Osteoblast (primary cell): ENCODE measurements at places on chromosomes 16 and 17. TPM values are rescaled to one million over a fixed set of nuclear protein-coding genes. Genes with fewer than 3 reads are reported as not detected.

TP53TG3F gene
- total RNA-seq, result not detected in 2 replicates

DNA sequence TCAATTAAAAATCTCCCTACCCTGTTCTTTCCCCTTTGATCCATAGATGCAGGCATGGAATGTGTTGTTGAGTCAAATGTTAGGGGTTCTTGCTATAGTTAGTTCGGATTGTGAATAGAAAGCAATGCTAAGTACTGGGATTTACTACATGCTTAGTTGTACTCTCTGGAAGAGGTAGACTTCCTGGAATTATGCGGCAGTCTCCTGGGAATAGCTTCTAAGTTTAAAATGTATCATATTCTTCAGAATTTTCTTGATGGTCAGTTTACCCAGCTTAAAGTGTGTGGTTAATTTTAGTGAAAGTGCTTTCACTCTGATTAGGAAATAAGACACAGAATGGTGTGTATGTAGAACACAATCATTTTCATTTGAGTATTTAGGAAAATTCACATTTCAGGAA lies 3.5 kb downstream of the CLTC start:
- H3K27ac ChIP-seq, result peak overlapping the region; percentile 47
- no peaks in the 10 kb centered on the region for H3K36me3 ChIP-seq
- H3K27me3 ChIP-seq, result no peaks in the 10 kb centered on the region

GRCh38 chr16:67775273-67775672 lies 31.1 kb downstream of the RANBP10 start:
- no peak for DNase-seq
- no peak overlapping the region for H3K27ac ChIP-seq
- no peak overlapping the region for H3K4me3 ChIP-seq
- no peaks in the 10 kb centered on the region for H3K27me3 ChIP-seq
- H3K4me1 ChIP-seq, result no peaks in the 10 kb centered on the region

- no peaks in the 10 kb centered on the region for H3K27me3 ChIP-seq
- no peaks in the 10 kb centered on the region for H3K36me3 ChIP-seq
- DNase-seq, result no peak
- no peaks in the 10 kb centered on the region for H3K4me1 ChIP-seq
These were observed 144.4 kb downstream of the CCT6B start for GRCh38 chr17:34816848-34817247.

- no peak overlapping the region for H3K27ac ChIP-seq
- H3K4me3 ChIP-seq, result no peak overlapping the region
- peaks cover 86% of the 10 kb centered on the region for H3K36me3 ChIP-seq
- no peaks in the 10 kb centered on the region for H3K27me3 ChIP-seq
- DNase-seq, result no peak
These were observed 14.4 kb upstream of the PLD6 start for GRCh38 chr17:17220529-17220928.

GRCh38 chr16:2189252-2189893 lies 7.0 kb downstream of the CASKIN1 start:
- peak; percentile 77 for DNase-seq
- H3K27ac ChIP-seq, result no peak overlapping the region
- H3K36me3 ChIP-seq, result no peaks in the 10 kb centered on the region
- no peaks in the 10 kb centered on the region for H3K4me1 ChIP-seq
- peaks cover 9% of the 10 kb centered on the region for H3K27me3 ChIP-seq
- no peak overlapping the region for H3K4me3 ChIP-seq

- H3K36me3 ChIP-seq, result no peaks in the 10 kb centered on the region
- no peak overlapping the region for H3K27ac ChIP-seq
- H3K4me3 ChIP-seq, result peak overlapping the region; percentile 57
- peaks cover 9% of the 10 kb centered on the region for H3K4me1 ChIP-seq
These were observed 3.5 kb upstream of the NHERF1 start for GRCh38 chr17:74744714-74745547.

MAPK7 gene
- 11.5 and 12.7 TPM in 2 replicates for total RNA-seq

DNA sequence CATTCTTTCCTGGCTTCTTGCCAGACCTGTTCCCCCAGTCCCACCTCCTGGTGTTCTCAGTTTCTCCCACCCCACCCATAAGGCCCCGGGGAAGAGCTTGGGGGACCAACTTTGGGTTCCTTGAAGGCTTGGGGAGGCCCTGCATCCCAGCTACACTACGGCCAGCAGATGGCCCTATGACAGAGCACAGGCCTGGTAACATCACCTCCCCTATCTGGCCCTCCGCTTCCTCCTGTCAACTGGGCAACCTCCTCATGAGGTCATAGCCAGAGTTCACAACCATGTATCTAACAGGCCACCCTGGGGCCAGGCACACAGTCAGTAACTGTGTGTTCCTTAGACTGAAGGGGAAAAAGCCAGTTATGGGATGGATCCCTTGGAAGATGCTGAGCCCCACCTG lies 31.4 kb downstream of the MYO15A start:
- H3K4me1 ChIP-seq, result no peaks in the 10 kb centered on the region
- peaks cover 3% of the 10 kb centered on the region for H3K27me3 ChIP-seq
- peak; percentile 90 for DNase-seq
- no peak overlapping the region for H3K4me3 ChIP-seq
- H3K36me3 ChIP-seq, result no peaks in the 10 kb centered on the region
